Substantia nigra (tissue), 51 donors: ENCODE measurements at places on chromosomes 11 and 22.

DNA sequence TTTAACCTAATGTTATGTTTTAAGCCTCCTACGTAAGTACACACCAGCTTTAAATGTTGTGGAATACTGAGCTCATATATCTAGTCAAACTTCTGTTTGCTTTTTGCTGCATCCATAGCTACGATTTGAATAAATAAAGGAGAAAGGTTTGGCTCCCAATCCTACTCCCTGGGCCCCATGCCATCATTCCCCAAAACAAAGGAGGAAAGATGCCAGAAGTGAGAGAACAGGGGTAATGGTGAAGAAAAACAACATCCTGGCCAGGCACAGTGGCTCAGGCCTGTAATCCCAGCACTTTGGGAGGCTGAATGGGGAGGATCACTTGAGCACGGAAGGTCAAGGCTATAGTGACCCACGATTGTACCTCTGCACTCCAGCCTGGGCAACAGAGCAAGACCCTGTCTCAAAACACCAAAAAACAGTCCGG, 26.5 kb downstream of the SCGB1A1 start:
- DNase-seq = no peak

DNA sequence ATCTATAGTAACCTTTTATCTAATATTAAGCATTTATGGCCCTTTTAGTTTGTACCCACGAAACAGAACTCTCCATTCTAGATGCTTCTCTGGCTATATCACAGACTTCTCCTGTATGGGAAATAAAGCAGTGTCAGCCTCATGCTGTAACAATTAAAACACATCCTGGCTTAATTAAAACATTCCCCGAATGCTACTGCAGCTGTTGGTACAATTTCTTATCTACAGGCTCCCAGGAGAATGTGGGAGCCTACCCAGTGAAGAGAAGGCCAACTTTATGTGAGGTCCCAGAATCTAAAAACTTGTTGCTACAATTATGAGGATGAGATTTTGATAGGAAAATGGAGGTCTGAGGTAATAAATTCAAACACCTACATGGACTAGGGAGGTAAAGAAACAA, 83.8 kb downstream of the MPPED2 start:
- DNase-seq = no peak

DNA sequence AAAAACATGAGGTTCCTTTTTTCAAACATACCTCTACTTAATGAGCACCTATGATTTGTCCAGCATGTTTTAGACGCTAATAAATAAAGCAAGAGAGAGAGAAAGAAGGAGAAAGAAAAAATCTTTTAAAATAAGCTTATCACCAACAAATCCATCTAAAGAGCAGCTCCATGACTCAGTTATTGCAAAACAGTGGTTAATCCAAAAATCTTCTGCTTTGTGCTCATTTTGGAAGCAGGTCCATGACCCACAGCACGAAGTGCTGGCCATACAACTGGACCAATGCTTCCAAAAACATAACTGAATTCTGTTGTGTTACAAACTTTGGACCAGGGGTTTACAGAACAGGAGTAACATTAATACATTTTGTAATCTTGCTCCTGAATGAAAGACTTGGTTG, 696.6 kb downstream of the KCNA4 start:
- DNase-seq = no peak

- no peak for DNase-seq
Measured at GRCh38 chr11:60706931-60707330, 7.5 kb downstream of the MS4A8 start.

GRCh38 chr22:23385678-23386631, 194.1 kb downstream of the IGLL1 start:
- DNase-seq = peak; percentile 69

GRCh38 chr22:38211556-38211955, 9.8 kb downstream of the MAFF start:
- DNase-seq = no peak

GRCh38 chr22:47036352-47036751, 273.9 kb downstream of the TBC1D22A start:
- DNase-seq = no peak

DNA sequence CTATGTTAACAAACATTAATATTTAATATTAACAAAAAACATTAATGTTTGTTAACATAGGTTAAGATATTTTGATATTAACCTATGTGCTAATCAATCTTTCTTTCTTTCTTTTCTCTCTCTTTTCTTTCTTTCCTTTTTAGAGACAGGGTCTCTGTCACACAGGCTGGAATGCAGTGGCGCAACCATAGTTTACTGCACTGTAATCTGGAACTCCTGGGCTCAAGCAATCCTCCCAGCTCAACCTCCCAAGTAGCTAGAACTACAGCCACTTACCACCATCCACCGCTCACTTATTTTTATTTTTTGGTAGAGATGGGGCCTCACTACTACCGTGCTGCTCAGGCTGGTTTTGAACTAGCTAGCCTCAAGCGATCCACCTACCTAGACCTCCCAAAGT, 13.2 kb downstream of the SIK3 start:
- DNase-seq = no peak

DNA sequence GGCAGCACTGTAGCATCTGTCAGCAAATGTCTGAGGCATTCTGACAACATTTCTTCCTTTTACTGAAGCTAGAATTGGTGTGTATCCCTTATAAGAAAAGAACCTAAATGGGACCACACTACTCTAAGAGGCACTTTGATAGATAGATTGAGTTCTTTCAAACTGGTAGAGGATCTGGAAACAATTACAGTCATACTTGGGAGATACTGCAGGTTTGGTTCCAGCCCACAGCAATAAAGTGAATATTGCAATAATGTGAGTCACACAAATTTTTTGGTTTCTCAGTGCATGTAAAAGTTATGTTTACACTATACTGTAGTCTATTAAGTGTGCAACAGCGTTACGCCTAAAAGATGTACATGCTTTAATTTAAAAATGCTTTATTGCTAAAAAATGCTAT, 96.9 kb downstream of the SBF2 start:
- no peak for DNase-seq

DNA sequence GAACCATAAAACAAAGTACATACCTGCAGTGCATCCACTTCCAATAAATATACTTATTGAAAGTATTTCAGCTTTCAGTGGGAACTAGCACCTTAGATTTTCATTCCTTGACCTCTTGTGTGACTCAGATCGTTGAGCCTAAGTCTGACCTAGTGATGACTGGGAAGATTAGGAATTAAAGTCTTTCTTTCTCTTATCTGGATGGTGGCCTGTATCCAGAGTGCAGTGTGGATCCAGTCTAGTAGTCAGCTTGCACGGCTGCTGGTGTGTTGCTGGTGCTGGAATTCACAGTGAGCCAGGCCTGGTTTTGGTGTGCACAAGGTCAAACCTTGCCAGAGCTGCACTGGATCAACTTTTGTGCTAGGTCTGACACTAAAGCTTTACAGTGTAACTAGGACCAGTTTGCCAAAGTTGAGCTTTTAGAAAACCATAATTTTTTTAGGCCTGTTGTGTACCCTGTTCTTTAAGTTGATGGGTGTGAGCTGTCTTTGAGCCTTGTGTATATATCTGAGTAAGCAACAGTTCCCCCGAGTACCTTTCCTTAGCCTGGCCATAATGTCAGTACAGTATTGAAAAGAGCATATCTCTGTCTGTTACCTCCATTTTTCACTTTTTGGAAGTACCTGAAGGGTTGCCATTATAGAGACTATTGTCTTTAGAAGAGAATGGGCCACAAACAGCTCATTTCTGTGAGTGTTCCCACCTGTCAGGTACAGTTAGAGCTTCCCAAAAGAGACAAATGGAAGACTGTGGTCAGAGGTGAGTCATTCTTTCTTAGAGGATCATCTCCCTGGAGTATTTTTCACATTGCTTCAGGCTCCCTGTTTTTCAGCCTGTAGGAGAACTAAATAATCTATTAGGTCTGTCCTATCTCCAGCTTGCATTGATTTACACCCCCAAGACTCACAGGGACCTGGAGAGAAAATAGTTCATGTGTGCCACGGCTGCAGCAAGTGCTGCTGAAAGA, 89.8 kb downstream of the ALX4 start:
- no peak for DNase-seq

DNA sequence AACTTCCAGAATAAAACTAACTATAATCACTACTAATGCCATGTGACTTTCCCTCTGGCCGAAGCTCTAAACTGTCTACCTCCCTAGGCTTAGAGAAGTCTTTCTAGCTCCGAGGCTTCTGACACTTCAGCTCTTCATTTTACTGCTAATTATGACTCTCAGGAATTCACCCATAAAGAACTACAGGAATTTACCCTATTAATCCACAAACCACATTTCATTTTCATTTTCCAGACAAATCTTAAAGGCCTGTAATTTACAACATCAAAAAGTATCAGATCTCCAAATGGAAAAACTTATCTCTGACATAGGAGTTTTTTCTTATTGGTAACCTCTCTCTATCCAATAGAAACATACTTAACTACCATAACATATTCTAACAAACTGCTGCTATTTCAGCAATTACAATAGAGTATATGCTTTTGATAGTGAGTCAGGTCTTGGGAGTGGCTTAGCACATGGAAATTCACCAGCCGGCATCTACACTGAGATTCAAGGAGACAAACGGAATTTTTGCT, 33.4 kb downstream of the MRTFA start:
- no peak for DNase-seq

GRCh38 chr22:24503843-24504338, 8.8 kb downstream of the UPB1 start:
- DNase-seq = no peak

GRCh38 chr11:22461626-22462025, 123.4 kb downstream of the SLC17A6 start:
- DNase-seq = no peak

GRCh38 chr11:31722754-31723153, 88.4 kb downstream of the PAX6 start:
- DNase-seq = no peak

- DNase-seq = no peak
Measured at GRCh38 chr11:93498161-93498560, 45.0 kb downstream of the SMCO4 start.

DNA sequence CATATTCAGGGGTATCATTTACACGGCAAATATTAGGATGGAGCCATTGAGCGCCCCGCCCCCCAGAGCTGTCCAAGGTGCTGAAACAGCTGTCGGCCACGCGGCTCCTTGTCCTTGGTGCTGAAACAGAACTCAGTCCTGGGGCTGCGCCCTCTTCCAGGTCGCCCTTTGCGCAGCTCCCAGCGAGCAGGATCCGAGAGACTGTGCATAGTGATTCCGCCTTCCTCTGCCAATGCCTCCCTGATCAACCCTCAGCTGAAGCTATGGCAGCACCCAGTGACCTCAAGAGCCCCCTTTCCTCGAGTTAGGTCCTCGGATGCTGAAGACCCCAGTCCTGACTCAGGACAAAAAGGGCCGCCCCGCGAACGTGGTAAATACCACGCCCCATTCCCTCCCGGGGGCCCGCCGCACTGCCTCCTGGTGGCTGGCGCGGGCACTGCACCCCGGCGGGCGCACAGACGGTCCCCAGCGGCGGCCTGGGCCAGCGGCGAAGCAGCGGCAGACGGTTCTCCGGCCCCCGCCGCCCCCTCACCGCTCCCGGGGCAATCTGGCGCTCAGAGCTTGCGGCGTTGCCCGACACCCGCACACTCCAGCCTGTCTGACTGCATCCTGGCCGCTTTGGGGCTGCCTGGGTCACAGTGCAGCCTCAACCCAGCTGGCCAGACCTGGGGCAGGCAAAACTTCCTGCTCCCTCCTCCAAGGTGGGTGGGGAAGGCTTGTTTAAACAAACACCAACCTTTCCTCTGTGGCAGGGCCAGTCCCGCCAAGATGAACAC, 13.4 kb downstream of the SYT7 start:
- peak; percentile 62 for DNase-seq

DNA sequence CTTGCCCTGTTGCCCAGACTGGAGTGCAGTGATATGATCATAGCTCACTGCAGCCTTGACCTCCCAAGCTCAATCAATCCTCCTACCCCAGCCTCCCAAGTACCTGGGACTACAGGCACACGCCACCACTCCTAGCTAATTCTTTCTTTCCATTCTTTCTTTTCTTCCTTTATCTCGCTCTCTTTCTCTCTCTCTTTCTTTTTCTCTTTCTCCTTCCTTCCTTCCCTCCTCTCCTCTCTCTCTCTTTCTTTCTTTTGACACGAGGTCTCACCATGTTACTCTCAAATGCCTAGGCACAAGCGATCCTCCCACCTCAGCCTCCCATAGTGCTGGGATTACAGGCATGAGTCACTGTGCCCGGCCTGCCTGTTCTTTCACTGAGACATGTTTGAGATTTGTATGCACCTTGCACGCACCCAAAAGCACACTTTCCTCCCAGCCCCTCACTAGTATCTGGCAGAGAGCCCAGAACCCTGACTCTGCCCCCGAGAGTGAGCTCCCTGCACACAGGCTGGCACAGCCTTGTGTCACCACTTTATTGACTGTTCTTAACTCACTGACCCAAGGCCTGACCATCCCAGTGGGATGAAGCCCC, 56.8 kb downstream of the CD6 start:
- no peak for DNase-seq

DNA sequence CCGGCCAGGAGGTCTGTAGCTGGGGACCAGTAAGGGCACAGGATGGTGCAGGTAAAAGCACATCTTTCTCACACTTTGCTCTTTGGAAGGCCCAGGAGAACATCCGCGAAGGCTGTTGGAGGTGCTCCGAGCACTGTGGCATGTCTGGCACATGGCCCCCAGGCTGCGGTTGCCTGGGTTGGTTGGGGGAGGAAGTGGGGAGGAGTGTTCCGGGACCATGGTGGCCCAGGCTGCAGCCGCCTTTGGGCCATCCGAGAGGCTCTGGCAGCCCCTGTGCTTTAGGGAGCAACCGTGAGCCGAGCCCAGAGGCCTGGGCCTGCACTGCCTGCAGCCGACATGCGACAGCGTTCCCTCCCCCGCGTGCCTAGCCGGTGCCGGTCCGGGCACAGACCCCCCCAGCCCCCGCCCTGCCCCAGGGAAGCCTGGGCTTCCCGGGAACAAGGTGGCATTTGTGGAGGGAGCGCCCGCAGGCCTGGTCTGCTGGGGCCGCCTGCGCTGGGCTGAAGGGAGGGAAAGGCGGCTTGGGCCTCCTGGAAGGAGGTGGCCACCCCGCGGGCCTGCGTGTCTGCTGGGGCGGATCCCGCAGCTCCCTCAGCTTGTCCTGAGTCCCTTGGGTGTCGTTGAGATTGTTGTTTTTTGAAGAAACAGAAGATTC, 57.9 kb downstream of the GRAMD4 start:
- no peak for DNase-seq

- no peak for DNase-seq
Measured at GRCh38 chr11:92050305-92050704, 174.3 kb upstream of the FAT3 start.

GRCh38 chr11:36390963-36391471, 94.9 kb downstream of the PRR5L start:
- no peak for DNase-seq

GRCh38 chr11:64778223-64778472, 194 bp downstream of the SF1 start:
- no peak for DNase-seq

- no peak for DNase-seq
Measured at GRCh38 chr11:116890193-116890592, 52.8 kb upstream of the APOA1 start.

DNA sequence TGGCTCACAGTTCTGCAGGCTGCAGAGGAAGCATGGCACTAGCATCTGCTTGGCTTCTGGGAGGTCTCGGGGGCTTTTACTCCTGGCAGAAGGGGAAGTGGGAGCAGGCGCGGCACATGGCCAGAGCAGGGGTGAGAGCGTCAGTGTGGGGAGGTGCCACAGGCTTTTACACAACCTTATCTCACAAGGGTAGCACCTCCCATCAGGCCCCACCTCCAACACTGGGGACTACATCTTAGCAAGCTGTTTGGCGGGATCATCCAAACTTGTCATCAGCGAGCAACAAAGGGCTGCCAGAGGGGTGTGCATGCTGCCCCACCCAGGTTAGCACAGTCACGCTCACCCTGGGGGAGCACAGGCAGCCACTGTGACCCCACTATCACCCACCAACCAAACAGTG, 18.9 kb upstream of the YPEL1 start:
- no peak for DNase-seq

GRCh38 chr11:104338186-104338585, 174.2 kb upstream of the PDGFD start:
- DNase-seq = no peak
